ENCODE measurements at places on chromosomes 11 and 22.

- DNase-seq = peak; percentile 40
Measured at GRCh38 chr11:94705891-94706615, 62.1 kb upstream of the AMOTL1 start.

DNA sequence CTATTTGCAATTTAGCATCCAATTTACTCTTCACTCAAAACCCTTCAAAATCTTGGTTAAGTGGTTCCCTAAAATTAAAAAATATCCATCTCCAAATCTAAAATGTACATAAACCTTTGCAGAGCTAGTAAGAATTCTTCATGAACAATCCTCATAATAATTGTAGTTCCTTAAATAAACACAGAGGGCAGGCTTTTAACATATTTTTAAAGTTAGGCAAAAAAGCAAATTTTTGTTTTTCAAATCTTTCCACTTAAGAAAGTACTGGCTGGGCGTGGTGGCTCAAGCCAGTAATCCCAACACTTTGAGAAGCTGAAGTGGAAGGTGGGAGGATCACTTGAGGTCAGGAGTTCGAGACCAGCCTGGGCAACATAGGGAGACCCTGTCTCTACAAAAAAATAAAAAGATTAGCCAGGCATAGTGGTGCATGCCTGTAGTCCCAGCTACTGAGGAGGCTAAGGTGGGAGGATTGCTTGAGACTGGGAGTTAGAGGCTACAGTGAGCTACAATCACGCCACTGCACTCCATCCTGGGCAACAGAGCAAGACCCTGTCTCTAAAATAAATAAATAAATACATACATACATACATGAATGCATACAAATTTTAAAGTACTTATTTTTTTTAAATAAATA, 25.1 kb upstream of the PLAAT3 start:
- DNase-seq = peak; percentile 25

- DNase-seq = no peak
Measured at GRCh38 chr11:121613724-121614123, 161.0 kb upstream of the SORL1-AS1 start.

DNA sequence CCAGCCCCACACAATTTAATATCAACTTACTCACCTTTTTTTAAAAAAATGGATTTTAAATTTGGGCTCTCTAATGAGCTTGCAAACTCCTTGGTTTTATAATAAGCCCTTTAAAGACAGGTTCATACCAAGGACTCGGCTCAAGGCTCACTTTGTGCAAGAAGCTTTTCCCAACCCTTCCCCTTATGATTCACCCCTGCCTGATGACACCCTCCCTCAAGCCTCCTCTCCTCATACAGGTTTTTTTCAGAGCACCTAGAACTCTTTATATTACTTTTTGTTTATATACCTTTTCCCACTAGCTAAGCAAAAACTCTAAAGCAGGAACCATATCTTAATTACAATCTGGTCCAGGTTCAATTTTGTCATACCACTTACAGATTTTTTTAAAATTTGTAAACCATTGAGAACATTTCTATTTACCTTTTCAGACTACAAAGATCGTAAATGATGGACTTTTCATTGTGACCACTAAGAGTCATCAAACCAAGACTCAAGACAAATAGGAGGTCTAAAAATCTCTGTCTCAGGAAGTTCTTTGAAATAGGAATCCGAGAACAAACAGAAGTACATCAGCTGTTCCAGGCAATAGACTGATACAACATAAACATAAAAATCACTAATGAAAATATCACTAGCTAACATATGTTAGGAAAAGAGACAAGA, 13.1 kb upstream of the EXPH5 start:
- DNase-seq = peak; percentile 68

GRCh38 chr11:43589601-43590250, 90.8 kb upstream of the HSD17B12 start:
- no peak for DNase-seq

- peak; percentile 72 for DNase-seq
Measured at GRCh38 chr11:119671051-119671450, 57.9 kb downstream of the NECTIN1 start.

DNA sequence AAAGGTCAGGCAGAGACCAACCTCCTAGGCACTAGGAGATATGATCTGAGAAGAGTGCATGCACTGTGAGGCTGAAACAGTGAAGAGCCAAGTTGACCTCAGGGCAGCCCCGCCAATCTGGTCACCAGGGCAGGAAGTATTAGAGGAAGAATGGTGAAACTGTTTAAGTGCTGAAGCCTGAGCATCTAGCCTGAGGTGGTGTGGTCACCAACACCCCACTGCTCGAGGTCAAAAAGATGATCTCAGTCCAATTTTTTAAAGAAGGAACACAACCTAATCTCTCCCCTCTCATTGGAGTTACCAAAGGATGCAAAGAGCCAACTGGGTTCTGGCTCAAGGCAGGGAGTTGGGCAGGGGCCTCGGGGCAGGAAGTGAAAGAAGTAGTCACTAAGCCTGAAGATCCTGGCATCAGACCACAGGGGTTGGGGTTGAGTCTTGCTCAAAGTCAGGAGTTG, 4.0 kb downstream of the APBB1 start:
- no peak for DNase-seq

GRCh38 chr11:999009-999408, 37.5 kb downstream of the MUC6 start:
- DNase-seq = no peak

DNA sequence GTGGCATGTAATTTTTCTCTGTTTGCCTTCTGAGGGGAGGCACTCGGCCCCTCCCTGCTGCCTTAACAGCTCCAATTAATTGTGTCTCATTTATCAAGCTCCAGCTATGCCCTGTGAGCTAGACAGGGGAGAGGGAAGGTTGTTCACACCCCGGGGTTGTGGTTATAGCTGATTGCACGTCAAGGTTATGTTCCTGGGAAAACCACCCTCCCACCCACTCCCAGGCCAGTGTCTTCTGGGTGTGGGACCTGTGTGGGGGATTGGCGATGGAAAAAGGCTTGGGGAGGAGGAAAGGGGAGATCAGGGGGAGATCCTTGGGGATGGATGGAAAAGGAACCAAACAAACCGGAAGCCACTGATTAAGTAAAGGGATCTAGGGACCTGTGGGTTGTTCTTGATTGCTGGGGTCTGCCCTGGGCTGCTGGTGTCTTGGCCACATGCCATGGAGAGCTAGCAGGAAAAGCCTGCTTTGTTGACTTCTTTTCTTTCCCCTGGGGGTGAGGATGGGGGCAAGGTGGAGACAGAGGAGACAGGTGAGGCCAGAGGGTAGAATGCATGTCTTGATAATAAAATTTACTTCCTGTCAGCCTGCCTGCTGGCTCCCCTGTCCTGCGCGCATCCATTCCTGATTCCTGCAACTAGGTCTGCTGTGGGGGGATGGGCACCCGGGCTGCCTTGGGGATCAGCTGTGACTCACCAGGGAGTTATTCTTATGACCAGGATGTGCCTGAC, 13.5 kb upstream of the SORL1-AS1 start:
- peak; percentile 85 for DNase-seq

DNA sequence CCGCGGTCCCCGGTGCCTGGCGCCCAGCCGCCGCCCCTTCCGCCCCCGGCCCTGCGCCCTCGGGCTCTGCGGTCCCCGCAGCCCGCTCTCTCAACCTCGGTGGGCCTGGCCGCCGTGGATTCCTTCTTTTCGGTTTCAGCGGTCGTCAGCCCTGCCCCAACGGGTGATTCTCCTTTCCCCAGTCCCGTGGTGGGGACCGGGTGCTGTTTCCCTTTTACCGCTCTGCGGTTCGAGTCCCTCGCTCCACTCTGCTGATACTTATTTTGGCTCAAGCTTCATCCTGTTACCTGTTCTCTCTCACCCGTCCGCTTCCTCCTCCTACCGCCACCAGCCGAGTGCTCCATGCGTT, 494 bp downstream of the ZDHHC5 start:
- DNase-seq = no peak

All from iris pigment epithelial cell (primary cell).